ENCODE measurements at places on chromosomes 16 and 17. TPM values are rescaled to one million over a fixed set of nuclear protein-coding genes. Genes with fewer than 3 reads are reported as not detected.

GRCh38 chr16:73869126-73869525, 427.5 kb upstream of the PSMD7 start:
- H3K27ac ChIP-seq, result no peak overlapping the region
- H3K4me1 ChIP-seq, result no peaks in the 10 kb centered on the region
- no peak overlapping the region for H3K4me3 ChIP-seq
- H3K27me3 ChIP-seq, result no peaks in the 10 kb centered on the region
- H3K36me3 ChIP-seq, result no peaks in the 10 kb centered on the region
- DNase-seq, result no peak

DNA sequence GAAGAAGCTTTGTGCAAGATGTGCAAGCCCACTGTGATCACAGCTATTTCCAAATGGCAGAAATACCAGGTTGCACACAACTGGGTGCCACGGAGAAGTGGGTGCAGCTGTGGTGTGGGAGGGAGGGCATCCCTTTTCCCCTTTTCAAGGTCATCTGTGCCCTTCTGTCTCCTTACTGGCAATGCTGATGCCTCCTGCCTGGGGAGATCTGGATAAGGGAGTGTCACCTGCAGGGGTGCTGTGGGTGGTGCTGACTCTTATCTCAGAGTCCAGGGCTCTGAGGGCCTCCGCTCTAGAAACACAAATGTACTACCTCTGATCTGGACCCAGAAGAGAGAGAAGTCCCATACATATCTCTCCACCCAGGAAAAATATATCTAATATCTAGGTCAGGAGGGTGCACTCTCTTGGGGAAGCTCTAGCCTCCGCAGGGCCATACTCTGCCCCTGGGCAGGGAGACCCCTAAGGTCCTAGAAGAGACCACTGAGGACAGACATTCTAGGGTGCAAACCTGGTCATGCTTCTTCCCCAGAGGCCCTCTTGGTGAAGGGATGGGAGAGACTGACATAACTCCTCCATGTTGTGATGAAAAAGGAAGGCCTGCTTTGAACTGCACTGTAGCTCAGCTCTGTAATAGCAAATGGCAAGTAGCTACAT, 18.5 kb downstream of the NPRL3 start:
- no peak overlapping the region for H3K4me3 ChIP-seq
- no peak for DNase-seq
- no peak overlapping the region for H3K27ac ChIP-seq
- H3K27me3 ChIP-seq, result no peaks in the 10 kb centered on the region

DNA sequence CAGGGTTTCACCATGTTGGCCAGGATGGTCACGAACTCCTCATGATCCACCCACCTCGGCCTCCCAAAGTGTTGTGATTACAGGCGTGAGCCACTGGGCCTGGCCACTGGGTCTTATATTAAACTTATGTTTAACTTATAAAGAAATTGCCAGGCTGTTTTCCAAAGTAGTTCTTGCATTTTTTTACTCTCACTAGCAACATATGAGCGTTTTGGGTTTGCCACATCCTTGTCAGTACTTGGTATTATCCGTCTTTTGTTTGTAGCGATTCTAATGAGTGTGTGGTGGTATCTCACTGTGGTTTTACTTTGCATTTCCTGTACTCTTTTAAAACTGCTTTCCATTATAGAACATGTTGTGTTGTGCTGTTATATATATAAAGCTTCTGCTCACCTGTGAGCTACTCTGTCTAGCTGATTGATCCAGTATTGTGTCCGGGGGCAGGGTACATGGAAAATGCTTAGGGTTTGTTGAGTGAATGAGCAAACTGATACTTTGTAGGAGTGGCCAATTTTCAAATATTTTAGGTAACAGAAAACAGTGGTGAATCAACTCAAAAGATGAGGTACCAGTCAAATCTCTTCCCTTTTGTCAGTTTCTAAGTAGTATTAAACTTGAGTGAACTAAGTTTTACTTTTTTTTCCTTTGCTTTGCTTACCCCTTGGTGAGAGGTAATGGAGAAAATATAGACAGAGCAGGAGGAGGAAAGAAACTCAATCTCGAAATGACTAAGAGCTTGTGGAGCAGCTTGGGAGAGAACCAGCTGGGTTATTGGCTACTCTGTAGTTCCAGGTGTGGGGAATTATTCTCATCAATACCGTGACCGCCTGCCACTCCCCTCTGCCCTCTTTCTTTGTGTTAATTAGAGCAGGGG, 75.8 kb downstream of the PITPNC1 start:
- peak; percentile 65 for DNase-seq
- no peaks in the 10 kb centered on the region for H3K27me3 ChIP-seq
- H3K4me1 ChIP-seq, result peaks cover 90% of the 10 kb centered on the region
- peaks cover 49% of the 10 kb centered on the region for H3K36me3 ChIP-seq

GRCh38 chr17:7014995-7015958, 2.9 kb downstream of the RNASEK start:
- H3K36me3 ChIP-seq, result peaks cover 38% of the 10 kb centered on the region
- H3K27ac ChIP-seq, result peak overlapping the region; percentile 97
- H3K4me1 ChIP-seq, result peaks cover 63% of the 10 kb centered on the region
- no peaks in the 10 kb centered on the region for H3K27me3 ChIP-seq
- DNase-seq, result peak; percentile 73

DNA sequence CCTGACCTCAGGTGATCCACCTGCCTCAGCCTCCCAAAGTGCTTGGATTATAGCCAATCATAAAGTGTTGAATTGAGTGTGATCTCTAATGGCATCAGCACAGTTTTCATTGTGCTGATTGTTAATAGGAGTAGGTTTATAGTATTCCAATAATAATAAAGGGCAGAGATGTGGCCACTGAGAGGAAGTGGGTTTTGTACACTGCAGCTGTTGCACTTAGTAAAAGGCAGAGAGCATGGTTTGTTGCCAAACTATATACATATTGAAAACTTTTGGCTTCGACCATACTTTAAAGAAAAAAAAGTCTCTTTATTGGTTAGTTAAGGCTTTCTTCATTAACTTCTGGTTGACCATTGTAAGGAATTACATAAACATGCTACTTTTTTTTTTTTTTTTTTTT, 185.9 kb downstream of the CDK5R1 start:
- H3K27ac ChIP-seq, result no peak overlapping the region
- H3K36me3 ChIP-seq, result peaks cover 2% of the 10 kb centered on the region
- no peaks in the 10 kb centered on the region for H3K4me1 ChIP-seq
- no peak overlapping the region for H3K4me3 ChIP-seq

- H3K36me3 ChIP-seq, result peaks cover 6% of the 10 kb centered on the region
- H3K27me3 ChIP-seq, result no peaks in the 10 kb centered on the region
- peak overlapping the region; percentile 23 for H3K4me3 ChIP-seq
- H3K4me1 ChIP-seq, result peaks cover 69% of the 10 kb centered on the region
- peak overlapping the region; percentile 99 for H3K27ac ChIP-seq
Observed at GRCh38 chr17:74282587-74283370, 8.7 kb downstream of the DNAI2 start.

- peaks cover 15% of the 10 kb centered on the region for H3K36me3 ChIP-seq
- H3K4me3 ChIP-seq, result peak overlapping the region; percentile 96
Observed at GRCh38 chr17:79007504-79008381, 1.8 kb downstream of the CANT1 start.

DNA sequence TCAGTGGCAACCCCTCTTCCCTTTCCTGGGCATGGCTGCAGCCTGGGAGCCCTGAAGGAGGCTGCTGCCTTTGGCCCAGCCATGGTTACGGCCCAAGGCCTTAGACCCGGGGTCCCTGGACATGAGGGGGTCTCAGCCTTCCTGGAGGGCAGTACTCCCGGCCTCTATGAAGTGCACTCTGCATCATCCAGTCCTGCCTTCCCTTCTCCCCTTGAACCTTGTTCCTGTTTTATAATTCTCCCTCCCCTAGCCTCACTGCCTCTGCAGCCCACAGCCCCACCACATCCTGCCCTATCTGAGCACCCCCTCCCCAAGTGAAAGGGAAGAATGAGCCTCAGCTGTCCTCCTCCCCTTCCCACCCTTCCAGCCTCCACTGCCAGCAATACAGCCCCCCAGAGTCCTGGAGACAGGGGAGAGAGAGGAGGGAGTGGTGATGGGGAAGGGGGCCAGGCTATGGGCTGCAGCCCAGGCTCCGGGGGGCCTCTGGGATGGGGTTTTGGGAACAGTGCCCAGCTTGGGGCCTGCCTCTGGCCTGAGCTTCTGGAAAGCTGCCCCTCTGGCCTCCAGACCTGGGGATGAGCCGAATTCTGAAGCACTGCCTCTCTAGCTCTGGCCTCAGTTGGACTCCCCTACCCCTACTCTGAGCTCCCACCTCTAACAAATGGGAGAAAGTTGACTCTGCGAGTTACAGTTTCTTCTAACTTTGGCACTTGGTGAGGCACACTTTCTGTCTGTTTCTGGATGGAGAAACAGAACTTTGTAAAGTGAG, 7.6 kb downstream of the CCR7 start:
- peak; percentile 19 for DNase-seq
- peaks cover 97% of the 10 kb centered on the region for H3K36me3 ChIP-seq
- peaks cover 93% of the 10 kb centered on the region for H3K4me1 ChIP-seq
- H3K27me3 ChIP-seq, result no peaks in the 10 kb centered on the region
- H3K27ac ChIP-seq, result peak overlapping the region; percentile 87

- DNase-seq, result no peak
- no peaks in the 10 kb centered on the region for H3K36me3 ChIP-seq
- no peak overlapping the region for H3K4me3 ChIP-seq
- no peaks in the 10 kb centered on the region for H3K27me3 ChIP-seq
- no peaks in the 10 kb centered on the region for H3K4me1 ChIP-seq
Observed at GRCh38 chr16:894841-895240, 75.9 kb downstream of the LMF1 start.

DNA sequence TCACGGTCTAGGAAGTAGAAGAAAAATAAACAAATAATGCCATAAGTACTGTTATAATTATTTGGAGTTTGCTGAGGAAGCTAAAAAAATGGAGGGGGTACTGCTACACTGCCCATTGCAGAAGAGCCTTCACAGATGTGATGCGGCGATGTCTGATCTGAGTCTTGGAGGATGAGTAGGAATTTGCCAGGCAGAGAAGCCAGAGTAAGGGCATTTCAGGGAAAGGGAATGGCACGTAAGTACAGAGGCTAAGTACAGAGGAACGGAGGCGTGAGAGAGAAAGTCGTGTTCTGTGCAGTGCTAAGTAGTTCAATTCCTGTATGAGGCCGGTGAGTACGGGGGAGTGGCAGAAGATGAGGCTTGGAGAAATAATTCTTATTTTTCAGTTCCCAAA, 741 bp upstream of the GRB2 start:
- DNase-seq, result peak; percentile 11
- peaks cover 2% of the 10 kb centered on the region for H3K27me3 ChIP-seq
- H3K4me3 ChIP-seq, result peak overlapping the region; percentile 94
- H3K27ac ChIP-seq, result peak overlapping the region; percentile 93
- H3K36me3 ChIP-seq, result peaks cover 8% of the 10 kb centered on the region
- peaks cover 49% of the 10 kb centered on the region for H3K4me1 ChIP-seq

DNA sequence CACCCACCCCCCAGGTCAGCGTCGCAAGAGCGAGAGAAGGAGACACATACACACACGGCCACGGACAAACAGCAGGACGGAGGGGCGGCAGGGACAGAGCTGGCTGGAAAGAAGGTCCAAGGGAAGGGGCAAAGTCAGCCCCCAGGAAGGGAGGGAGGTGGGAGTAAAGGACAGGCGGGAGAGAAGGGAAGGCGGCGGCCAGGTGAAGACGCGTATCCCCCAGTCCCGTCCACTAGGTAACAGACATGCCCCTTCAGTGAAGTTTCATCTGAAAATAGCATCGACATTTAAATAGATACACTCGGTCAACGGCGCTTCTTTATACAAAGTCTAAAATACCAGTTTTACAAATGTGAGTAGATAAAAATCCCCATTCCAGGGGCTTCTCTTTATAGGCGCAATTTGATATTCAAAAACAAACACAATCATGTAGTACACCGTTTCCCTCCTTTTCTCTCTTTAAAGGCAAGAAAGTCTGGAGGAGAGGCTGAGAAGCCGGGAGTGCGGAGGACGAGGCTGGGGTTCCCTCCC, 4.5 kb downstream of the CBX8 start:
- H3K4me3 ChIP-seq, result no peak overlapping the region
- no peak for DNase-seq
- peaks cover 53% of the 10 kb centered on the region for H3K27me3 ChIP-seq
- H3K36me3 ChIP-seq, result peaks cover 8% of the 10 kb centered on the region

GRCh38 chr17:4969551-4970173, 2.0 kb upstream of the SPAG7 start:
- H3K27me3 ChIP-seq, result no peaks in the 10 kb centered on the region
- no peak for DNase-seq
- H3K4me1 ChIP-seq, result peaks cover 21% of the 10 kb centered on the region

GRCh38 chr16:84483882-84484565, 20.4 kb downstream of the MEAK7 start:
- H3K27me3 ChIP-seq, result no peaks in the 10 kb centered on the region
- H3K36me3 ChIP-seq, result peaks cover 1% of the 10 kb centered on the region
- no peak for DNase-seq
- no peak overlapping the region for H3K4me3 ChIP-seq

- no peak overlapping the region for H3K27ac ChIP-seq
- no peaks in the 10 kb centered on the region for H3K36me3 ChIP-seq
- no peaks in the 10 kb centered on the region for H3K27me3 ChIP-seq
- H3K4me3 ChIP-seq, result no peak overlapping the region
Observed at GRCh38 chr16:7392206-7392605, 59.6 kb downstream of the RBFOX1 start.

DNA sequence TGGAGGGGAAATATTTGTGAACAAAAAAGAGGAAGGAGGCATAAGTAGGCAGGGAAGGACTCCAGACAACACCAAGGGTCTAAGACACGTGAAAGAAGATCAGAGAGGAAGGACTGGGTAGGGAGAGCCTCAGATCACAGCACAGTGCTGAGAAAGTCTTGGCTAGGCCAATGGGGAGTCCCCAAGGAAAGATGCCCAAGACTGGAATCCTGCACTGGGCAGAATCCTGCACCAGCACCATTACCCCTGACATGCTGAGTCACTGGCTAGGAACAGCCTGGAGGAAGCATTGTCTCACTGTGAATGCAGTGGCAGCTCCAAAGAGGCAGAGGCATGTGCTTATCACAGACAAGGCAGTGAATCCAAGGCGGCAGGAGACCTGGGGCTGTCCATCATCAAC, 19.2 kb downstream of the CLEC19A start:
- no peak for DNase-seq
- H3K36me3 ChIP-seq, result no peaks in the 10 kb centered on the region
- no peaks in the 10 kb centered on the region for H3K4me1 ChIP-seq
- H3K4me3 ChIP-seq, result no peak overlapping the region
- no peaks in the 10 kb centered on the region for H3K27me3 ChIP-seq

DNA sequence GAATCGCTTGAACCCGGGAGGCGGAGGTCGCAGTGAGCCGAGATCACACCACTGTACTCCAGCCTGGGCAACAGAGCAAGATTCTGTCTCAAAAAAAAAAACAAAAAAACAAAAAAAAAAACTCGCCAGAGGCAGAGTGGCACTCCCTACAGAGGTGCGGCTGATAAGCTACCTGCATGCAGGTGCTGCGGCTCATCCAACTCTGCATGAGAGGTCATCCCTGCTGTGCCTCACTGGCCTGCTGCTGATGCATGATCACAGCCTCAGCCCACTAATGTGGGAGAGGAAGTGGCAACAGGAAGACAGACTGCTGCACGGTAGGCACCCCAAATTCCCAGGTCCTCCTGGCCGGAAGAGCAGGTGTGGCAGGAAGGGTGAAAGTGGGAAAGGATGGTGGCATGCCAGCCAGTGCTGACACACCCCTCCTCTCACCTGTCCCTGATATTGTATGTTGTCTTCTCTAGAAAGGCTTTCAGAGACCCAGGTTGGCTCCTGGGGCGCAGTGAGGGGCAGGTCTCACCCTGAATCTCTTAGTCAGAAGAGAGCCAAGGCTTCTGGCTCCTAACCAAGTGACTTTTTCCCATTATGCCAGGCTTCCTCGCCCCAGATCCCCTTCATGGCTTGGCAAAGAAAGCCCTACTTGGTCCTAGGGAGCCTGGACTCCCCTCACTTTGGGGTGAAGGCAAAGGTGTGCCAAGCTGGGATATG, 11.8 kb downstream of the NXPH3 start:
- H3K27ac ChIP-seq, result no peak overlapping the region
- no peak for DNase-seq
- H3K4me1 ChIP-seq, result no peaks in the 10 kb centered on the region
- peaks cover 2% of the 10 kb centered on the region for H3K36me3 ChIP-seq
- H3K27me3 ChIP-seq, result no peaks in the 10 kb centered on the region

Gene TEKT1
- total RNA-seq, result not detected

Gene FMNL1
- 410 TPM for total RNA-seq

Gene TRAF4
- 45.1 TPM for total RNA-seq

Gene AURKB
- 224 TPM for total RNA-seq

Gene HID1
- 0.82 TPM for total RNA-seq

Gene TGFB1I1
- 0.48 TPM for total RNA-seq

Data from activated CD4-positive, alpha-beta T cell treated with anti-CD3 and anti-CD28 coated beads, Interleukin-2, amount 10 ng/mL, durations not matched to agents 7 days and 5 days (primary cell).